Muscle of arm (tissue), 14 donors: ENCODE measurements at places on chromosomes 4 and X.
A peak's percentile ranks its signal among the peaks of the same experiment; 100 is the strongest.

DNA sequence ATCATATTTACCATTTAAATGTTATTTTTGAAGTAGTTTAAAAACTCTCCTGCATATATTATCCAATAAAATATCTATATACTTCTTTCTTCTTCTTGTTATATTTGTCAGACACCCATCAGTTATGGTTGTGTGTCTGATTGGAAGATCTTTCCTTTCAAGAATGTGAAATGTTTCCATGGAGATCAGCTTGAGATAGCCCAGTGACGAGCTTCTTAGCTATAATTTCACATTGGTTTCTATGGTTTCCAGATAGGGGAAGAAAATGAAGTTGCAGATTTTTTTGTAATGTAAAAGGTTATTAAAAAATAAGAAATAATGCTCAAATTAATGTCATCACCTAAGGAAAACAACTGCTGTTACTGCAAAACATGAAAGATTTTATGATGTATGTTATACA is 189.0 kb downstream of the COX7B2 start:
- no peak for DNase-seq

- no peak for DNase-seq
These were observed 196.6 kb upstream of the EDNRA start for GRCh38 chr4:147284256-147284835.

DNA sequence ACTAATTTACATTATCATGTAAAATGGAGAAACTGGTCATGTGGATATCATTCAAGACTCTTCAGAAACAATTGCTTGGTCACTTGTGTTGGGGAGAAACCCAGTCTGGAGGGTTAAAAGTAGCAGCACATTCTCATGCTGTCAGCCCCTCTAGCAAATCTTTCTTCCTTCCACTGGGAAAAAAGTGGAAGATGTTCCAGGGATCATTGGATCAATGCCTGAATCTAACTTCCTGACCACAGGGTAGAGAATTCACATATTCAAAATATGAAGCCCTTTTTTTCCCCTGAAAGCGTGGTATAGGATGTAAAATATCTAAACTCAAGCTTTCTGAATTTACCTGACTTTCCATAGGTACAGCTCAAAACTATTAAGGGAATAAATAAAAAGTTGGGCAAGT is 98.0 kb downstream of the CXCL13 start:
- peak; percentile 58 for DNase-seq

DNA sequence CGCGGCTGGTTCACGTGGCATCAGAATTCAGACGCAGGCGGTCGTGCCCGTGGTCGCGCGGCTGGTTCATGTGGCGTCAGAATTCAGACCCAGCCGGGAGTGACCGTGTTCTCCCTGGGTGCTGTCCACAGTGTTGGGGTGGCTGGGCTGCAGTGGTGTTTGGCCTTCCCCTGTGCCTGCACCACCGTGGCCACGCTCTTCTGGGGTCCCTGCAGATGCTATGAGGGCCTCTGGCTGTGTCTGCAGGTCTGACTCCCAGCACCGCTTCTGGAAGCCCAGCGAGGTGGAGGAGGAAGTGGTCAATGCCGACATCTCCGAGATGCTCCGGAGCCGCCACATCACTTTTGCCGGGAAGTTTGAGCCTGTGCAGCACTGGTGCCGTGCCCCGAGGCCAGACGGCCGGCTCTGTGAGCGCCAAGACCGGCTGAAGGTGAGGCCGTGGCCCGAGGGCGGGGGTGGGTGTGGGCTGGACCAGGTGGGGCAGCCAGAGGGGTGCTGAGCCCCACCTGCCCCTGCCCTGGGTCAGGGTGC is 26.4 kb downstream of the NKX1-1 start:
- no peak for DNase-seq

- no peak for DNase-seq
These were observed 16.8 kb downstream of the TSPAN7 start for GRCh38 chrX:38578167-38578566.

GRCh38 chr4:304969-305680 is at the start of gene ZNF732:
ZNF732 (minus strand) TSS chr4:305474; CDS start chr4:305310, 164 bp downstream.
- peak; percentile 79 for DNase-seq

DNA sequence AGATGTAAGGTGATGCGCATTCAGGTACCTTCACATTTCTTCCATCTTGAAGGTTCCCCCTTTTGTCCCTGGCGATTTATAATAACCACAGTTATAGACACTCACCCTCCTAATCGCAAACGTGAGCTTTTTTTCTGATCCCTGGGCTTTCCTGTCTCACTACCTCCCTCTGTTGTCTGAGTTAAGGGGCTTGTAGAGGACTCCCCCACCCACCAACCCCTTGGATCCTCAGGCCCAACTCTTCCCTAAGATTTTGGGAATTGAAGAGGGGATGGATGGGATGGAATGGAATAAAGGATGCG is 1.4 kb downstream of the CNKSR2 start:
- no peak for DNase-seq

- DNase-seq: no peak
These were observed 40.5 kb downstream of the CLDN34 start for GRCh38 chrX:10007621-10008020.

DNA sequence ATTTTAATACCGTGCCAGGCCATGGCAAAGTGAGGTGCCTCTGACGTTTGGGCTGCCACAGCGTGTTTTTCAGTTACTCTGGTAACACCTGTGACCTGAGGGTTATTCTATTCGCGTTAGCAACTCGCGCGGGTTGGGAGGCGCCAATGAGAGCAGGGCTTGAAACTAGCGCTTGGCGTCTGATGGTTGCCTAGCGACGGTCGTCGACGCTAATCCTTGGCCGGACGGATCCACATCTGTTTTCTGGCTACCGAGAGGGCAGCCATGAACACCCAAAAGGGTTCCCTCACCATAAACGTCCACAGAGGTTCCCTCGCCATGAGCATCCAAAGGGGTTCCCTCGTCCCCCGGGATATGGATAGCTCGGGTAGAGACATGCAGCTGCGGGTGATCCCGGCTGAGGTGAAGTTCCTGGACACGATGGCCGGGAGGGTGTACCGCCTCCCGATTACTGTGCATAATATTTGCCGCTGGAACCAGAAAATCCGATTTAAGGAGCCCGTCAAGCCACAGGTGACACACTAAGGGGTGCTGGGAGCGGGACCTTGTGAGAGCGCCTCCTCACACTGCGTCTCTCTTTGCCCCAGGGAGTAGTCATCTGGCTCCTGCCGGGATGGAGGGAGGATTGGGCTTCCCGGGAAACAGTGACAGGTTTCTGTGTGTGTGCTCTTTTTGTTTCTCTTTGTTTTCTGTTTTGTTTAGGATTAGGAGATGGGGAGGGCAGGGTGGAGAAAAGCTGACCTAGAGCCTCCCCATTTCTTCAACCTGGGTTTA is at the start of gene CFAP47:
Gene CFAP47, plus strand, starts transcription at position 199 of the 774 bp plus-strand sequence. Its CDS starts 66 bp downstream, at position 265.
- DNase-seq: peak; percentile 25

DNA sequence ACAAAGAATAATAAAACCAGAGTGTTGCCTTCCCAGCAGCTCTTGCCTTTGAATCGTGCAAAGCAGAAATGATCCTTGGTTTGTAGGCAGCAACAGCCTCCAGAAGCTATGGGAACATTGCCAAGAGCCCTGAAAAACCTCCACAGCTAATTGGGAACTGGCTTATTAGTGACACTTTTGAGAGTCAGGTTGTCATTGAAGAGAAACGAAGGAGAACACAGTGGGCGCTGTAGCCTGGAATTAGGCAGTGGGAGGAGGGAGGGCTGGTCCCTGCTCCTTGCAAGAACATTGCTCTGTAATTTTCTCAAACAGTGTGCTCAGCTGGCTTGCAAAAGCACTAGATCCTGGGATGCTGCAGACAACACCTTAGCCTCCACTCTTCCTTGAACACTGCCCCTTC is 331.5 kb upstream of the EMCN start:
- DNase-seq: no peak

- no peak for DNase-seq
These were observed 101.3 kb downstream of the LARP1B start for GRCh38 chr4:128162434-128162833.

GRCh38 chr4:141669501-141669900 is 33.1 kb downstream of the IL15 start:
- DNase-seq: no peak

DNA sequence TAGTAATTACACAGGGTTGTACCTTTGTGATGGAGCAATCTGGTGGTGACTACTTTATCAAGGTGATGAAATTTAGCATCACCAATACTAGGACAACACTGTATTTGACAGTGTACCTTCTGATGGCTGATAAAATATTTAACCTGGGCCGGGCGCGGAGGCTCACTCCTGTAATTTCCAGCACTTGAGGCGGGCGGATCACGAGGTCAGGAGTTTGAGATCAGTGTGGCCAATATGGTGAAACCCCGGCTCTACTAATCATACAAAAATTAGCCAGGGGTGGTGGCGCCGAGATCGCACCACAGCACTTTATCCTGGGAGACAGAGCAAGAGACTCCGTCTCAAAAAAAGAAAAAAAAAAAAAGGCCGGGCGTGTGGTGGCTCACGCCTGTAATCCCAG is 1.9 kb upstream of the TAF1 start:
- no peak for DNase-seq

DNA sequence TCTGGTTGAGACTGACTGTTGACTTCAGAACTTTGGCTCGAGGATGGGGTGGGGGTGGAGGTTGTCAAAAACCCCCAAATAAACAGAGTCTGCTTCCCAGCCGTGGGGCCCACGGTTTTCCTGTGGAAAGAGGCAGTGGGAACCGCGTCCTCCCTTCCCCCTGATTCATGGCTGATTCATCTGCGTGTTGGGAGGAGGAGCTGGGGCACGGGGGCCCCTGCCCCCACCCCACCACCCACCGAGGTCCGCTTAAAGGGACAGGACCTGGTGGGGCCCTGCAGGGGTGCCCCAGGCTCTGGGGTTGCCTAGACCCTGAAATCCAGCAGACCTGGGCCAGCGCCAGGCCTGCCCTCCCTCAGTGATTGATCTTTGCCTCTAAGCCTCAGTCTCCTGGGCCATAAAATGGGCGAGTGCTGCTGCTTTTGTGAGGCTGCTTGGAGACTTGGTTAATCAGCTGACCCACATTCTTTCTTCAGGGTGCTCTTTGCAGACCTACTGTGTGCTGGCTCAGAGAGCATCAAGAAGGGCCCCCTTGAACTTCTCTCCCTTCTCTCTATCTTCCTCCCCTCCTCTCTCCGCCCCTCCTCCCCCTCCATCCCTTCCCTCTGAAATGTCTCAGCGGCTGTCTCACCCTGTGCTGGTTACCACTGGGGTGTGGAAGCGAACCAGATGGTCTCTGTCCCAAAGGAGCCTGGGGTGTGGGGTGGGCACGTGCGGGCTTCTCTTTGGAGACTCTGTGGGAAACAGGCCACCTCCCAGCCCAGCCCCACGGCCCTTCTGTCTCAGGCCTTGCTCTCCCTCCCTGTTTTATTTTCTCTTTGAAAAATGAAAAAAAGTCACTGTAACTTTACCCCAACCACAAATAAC is 9.1 kb downstream of the HTRA3 start:
- DNase-seq: peak; percentile 80

GRCh38 chrX:13685126-13685763 is 3.7 kb upstream of the RAB9A start:
- no peak for DNase-seq

- DNase-seq: no peak
These were observed 419.6 kb upstream of the LCORL start for GRCh38 chr4:18441203-18441590.

- DNase-seq: no peak
These were observed 119.5 kb downstream of the STOX2 start for GRCh38 chr4:184024637-184025036.

DNA sequence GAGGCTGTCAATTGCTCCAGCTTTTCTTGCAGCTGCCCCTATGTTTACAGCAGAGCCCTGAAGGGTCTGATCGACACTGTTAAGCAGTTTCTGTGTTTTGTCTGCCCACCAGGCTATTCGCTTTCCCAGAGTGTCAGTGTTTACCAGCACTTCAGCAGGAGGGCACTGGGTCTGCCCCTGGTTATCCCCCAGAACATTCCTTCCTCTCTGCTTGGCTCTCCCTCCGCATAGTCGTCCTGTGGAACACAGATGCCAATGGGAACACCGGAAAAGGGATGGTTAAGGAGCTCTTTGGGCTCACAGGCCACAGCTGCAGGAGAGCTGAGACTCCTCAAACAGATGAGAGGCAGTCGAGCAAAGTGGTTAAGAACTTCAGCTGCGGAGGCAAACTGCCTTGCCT is 71.3 kb upstream of the FBXW7 start:
- no peak for DNase-seq

GRCh38 chr4:80787306-80787705 is 243.2 kb upstream of the BMP3 start:
- no peak for DNase-seq

DNA sequence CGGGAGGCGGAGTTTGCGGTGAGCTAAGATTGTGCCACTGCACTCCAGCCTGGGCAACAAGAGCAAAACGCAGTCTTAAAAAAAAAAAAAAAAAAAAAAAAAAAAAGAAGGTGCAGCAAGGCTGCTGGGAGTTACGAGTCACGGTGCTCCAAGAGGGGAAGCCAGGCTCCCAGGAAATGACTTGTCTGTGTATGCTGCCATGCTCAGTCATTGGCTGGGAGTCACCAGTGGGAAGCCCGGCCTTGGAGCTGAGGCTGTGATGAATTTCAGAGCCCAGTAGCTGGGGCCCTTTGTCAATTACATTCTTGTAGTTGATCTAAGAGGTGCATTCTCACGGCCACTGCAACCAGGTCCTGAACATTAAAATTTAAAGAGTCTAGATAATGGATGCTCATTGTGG is 1105.1 kb upstream of the TENM3 start:
- no peak for DNase-seq

- no peak for DNase-seq
These were observed 277.1 kb upstream of the DIAPH2 start for GRCh38 chrX:96407501-96407900.

DNA sequence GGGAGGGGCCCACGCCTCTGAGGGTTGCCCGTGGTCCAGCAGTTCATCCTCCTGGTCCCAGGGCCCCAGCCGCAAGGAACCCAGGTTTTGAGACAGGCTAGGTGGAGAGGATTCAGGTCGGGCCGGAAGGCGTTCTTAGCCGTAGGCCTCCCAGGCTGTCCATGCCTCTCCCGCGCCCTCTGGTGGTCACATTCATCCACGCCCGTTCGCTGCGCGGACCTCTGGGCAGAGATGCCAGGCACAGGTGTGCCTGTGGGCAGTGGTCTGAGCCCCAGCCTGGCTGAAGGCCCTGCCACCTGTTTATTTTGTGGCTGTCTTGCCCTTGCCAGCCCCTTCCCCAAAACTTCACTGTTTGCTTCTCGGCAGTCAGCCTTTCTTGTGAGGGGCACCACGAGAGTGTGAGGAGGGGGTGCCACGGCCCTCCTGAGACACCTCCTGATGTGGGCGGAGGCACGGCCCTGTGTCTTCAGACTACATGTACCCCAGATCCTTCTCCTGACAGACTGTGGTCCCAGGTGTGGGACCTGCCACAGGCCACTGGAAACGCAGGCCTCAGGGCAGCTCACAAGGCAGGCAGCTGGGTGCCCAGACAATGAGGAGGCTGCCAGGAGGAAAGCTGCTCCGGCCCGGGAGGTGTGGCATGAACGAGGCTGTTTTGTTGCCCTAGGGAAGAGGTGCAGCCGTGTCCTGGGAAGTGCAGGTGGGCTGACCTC is 5.0 kb downstream of the UVSSA start:
- DNase-seq: peak; percentile 80
